ENCODE measurements at places on chromosomes 16 and 17. TPM values are rescaled to one million over a fixed set of nuclear protein-coding genes. Genes with fewer than 3 reads are reported as not detected.
A peak's percentile ranks its signal among the peaks of the same experiment; 100 is the strongest.

The DNAH9 gene
- under 0.01 TPM for total RNA-seq

GRCh38 chr16:25855063-25855462 lies 163.3 kb downstream of the HS3ST4 start:
- DNase-seq = no peak

DNA sequence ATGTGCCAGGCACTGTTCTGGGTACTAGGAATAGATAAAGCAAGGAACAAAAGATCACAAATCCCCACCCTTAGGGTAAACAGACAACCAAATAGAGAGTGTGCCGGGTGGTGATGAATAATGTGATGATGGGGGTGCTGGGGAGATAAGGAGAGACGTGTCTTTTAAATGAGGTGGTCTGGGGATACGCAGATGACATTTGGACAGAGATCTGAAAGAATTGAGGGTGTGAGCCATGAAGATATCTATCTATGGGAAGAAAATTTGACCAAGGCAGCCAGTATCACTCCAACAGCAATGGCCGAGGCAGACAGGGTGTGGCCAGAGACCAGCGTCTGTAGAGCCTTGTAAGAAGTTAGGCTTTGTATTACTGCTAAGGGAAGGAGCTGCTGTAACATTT lies 165.3 kb downstream of the MRTFB start:
- no peak for DNase-seq

- DNase-seq = peak; percentile 53
These were observed 4.3 kb upstream of the NTN1 start for GRCh38 chr17:9016941-9017552.

DNA sequence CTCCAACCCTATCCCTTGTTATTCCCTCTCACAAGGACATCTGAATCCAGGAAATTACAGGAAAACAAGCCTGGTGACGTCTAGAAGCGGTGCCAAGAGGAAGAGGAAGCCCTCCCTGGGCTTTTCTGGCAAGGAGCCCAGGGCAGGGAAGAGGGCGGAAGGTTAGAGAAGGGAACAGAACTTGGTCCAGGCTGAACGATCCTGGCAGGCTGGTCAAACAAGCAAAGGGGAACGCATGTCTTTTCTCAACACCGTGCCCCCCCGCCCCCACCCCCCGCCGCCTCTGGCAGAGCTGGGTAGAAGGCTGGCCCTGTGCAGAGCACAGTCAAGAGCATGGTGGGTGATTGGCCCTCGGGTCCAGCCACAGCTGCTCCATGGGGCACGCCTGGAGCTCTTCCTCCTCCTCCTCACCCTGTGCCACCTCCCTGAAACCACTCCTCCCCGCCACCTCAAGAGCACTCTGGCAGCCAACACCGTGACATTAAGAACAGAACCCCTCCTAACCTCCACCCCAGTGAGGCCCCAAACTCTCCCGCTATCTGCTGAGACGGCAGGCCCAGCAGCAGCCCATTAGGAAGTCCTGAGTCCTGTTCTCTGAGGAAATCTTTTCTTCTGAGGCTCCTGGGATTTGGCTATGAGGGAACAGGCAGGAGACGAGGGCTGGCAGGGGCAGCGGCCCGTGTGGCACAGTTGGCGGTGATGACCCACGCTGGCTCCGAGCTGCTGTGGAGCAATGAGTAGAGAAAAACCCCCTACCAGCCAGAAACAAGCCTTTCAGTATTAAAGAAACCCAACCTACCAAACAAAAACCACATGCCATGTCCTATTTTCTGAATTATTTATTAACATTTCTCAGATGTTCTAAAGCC lies 7.3 kb downstream of the C16orf86 start:
- no peak for DNase-seq

DNA sequence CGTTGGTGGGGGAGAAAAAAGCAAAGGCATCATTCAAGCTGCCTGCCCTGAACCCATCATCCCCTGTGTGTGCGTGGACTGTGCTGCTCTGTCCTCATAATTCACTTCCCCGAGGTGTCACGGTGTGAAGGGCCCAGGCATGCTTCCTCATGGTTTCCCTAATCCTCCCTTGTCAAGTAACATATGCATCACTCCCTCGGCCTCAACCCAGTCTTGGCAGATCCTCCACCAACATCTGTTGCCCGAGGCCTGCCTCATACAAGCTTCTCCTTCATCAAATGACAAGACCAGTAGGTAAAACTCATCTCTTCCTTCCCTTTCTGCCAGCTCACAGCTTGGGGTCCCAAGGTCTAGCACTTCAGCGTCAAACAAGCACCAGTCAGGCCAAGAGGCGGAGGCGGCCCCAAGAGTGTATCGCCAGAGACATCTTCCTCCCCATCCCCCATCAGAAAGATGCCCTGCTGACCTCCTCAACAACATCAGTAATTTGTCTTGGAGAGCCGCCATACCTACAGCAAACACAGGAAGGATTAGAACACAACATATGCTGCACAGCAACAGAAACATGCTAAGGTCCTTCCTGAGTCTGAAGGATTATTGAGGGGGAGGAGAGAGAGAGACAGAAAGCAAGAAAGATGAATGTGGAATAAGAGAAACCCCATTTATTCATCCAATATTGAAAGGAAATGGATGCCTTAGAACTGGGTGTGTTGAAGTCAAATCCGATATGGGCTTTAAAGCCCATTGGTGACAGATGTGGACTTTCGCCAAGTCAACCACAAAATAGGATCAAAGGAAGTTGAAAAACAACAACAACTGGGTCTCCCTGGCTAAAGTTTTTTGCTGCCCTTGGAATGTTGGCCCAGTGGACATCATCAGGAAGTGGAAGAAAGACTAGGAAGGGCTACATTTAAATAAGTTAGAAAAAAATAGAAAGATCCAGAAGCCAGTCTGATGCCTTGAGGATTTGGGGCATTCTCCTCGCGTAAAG lies 38.4 kb downstream of the SOX9 start:
- no peak for DNase-seq

All from hematopoietic multipotent progenitor cell (in vitro differentiated cells).